ENCODE measurements at places on chromosomes 12 and 14. TPM values are rescaled to one million over a fixed set of nuclear protein-coding genes. Genes with fewer than 3 reads are reported as not detected.

PTPRR gene
- 1.9 TPM for total RNA-seq

DNA sequence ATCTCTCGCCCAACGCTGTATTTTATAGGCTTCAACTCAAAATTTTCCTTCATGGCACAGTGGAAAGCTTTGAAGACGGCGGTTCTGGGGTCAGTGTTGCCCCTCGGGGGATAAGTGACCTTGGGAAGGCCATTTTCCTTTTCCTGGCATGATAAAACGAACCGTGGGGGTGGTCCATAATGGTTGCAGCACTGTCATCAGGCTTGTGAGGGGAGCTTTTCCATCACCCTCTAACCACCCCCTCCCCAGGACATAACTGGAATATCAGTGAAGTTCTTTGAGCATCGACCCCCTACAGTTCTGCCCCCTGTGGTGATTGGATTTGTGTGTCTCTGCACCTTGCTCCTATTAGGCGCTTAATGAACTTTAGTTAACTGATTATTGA is 16.0 kb downstream of the FOS start:
- H3K4me3 ChIP-seq, result peak overlapping the region; percentile 40
- H3K36me3 ChIP-seq, result no peaks in the 10 kb centered on the region
- no peaks in the 10 kb centered on the region for H3K27me3 ChIP-seq
- no peak for DNase-seq
- peak overlapping the region; percentile 86 for H3K27ac ChIP-seq

GRCh38 chr14:78524766-78525165 is 354.6 kb downstream of the NRXN3 start:
- no peak overlapping the region for H3K4me3 ChIP-seq
- no peak for DNase-seq

DNA sequence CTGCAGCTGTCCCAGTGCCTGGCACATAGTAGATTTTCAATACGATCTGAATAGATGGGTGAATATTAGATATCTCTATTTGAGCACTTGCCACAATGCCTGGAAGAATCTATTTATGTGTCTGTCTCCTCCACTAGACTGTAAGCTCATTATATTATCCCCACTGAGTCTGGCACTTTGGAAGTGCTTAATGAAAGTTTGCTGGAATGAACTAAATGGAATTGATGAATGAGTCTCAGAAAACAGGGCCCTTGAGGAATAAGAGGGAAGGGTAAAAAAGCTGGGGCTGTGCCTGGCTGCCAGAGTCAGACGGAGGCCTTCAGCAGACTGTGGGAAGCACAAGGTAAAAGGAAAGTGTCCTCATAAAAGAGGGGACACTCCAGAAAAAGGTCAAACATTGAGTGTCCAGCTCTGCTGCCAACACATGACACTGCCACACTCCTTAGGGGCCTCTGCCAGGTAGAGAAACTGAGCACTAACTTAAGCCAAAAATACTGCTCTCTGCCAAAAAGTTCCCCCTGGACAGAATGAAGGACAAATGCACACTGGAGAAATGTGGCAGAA is 39.3 kb downstream of the GLT8D2 start:
- no peaks in the 10 kb centered on the region for H3K27me3 ChIP-seq
- DNase-seq, result no peak
- no peaks in the 10 kb centered on the region for H3K4me1 ChIP-seq

- peaks cover 4% of the 10 kb centered on the region for H3K4me1 ChIP-seq
- no peak overlapping the region for H3K4me3 ChIP-seq
- no peak overlapping the region for H3K27ac ChIP-seq
- H3K27me3 ChIP-seq, result no peaks in the 10 kb centered on the region
These were observed 16.2 kb upstream of the CATSPERB start for GRCh38 chr14:91748049-91748448.

All from Caco-2 (cell line).